ENCODE measurements at places on chromosomes 1 and 21.

DNA sequence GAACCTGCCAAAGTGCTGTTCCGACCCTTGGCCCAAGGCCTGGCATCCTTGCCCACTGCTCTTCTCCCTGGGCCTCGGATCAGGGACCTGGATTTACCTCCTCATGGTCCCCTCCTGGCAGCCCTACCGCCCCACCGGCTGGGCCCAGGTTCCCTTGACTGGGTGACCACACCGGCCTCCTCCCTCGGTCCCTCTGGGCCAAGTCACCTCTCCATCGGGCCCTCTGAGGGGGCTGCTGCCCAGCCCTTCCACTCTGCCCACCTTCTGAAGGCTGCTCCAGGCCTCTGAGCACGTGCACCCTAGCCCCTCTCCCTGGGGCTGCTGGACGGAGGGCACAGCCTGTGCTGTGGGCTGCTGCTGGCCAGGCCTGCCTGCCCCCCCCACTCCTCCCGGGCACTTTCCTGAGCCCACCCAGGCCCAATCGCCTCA is 9.3 kb upstream of the MMEL1 start:
- no peak for DNase-seq

GRCh38 chr21:42216726-42217572 is 2.0 kb upstream of the ABCG1 start:
- DNase-seq, result no peak

DNA sequence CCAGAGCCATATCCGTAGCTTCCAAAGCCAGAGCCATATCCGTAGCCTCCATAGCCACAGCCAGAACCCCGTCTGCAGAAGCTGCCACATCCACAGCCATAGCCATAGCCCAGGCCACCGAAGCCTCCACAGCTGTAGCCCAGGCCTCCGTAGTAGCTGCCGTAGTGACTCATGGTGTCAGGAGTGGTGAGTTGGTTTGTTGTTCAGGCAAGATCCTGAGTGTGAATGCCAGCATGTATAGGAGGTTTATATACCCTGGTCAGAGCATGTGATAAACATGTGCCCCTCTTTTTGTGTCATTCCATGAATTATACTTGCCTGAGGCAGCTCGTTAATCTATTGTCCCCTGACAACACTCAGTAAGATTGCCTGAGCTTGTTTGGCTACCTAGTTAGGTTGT is at the start of gene KRTAP19-1:
TSS of gene KRTAP19-1 (minus strand) at position 223 of the 400 bp plus-strand sequence. CDS start at position 173, 50 bp downstream.
- no peak for DNase-seq

DNA sequence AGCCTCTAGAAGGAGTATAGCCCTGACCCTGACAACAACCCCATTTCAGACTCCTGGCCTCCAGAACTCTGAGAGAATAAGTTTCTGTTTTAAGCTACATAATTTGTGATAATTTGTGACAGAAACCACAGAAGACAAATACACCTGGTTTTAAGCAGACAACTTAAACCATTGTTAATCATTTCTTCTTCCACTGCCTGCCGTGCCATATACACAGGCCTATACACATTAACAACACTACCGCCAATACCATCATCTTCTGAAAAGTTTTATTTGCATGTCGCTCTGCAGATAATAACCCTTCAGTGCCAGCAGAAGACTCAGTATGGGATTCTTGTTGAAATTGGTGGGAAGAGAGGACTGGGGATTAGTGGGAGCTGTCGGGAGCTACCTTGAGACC is 39.9 kb upstream of the KRTAP19-8 start:
- DNase-seq, result no peak

DNA sequence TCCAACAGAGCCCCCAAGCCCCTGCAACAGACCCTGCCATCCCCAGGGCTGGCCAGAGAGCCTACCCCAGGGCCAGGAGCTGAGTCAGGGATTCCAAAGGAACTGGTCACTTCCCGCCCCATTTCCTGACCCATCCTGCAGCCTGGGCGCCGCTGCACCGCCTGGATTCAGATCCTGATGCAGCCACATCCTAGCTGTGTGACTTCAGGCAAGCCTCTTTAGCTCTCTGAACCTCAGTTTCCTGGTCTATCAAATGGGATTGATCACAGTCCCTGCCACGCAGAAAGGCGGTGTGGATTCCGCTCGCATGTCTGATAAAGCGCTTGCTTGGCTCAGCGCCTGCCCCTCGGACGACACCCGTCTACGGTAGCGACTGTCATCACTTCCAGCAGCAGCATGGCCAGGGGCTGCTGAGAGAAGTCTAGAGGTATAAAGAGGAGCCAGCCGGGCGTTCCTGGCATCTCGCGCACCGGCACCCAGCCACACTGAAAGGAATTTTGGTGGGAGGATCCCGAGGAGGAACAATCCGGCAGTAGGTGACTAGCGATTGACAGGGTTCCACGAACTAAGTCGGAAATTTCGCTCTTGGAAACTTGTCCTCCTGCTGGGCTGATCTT is 10.1 kb downstream of the EPHA2 start:
- no peak for DNase-seq

GRCh38 chr21:28482657-28483056 is 510.0 kb downstream of the LTN1 start:
- DNase-seq, result no peak

GRCh38 chr21:35853321-35854239 is 206.7 kb downstream of the SETD4 start:
- DNase-seq, result no peak

GRCh38 chr1:30012455-30013440 is 710.6 kb downstream of the MATN1 start:
- DNase-seq, result peak; percentile 3

GRCh38 chr1:14519976-14520375 is 78.5 kb upstream of the KAZN start:
- no peak for DNase-seq

DNA sequence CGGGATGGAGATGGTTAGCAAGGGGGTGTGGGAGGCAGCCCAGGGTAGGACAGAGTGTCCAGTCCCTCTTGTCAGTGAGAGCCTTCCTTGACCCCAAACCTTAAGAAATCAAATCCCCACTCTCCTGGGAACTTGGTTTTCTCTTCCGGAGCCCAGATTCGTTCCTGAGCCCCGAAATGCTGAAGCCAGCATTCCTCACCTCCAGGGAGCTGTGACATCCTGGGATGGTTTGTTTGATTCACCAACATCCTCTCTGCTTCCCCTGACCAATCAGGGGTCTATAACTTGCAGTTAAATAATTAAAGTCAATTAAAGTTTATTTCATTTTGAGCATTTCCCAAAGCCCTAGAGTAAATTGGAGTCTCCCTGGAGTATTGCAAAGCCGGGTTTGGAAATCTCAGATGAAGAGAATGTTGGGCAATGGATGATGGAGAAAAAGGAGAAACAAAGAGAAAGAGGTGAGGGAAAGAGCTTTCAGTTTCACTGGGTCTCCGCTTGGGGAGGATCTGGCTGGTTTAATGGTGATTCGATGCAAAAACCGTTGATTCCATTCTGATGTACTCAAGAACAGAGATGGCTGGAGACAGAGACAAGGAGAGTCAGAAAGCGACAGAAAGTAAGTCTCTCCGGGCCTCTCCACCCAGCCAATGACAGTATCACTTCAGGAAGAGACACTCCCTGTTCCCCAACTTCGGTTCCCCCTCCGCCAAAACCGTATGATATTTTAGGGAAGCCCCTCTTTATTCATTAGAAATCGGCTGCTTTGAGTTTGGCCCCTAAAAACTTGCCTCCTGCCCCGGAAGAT is 12.8 kb upstream of the ALX3 start:
- DNase-seq, result peak; percentile 22

- no peak for DNase-seq
Measured at GRCh38 chr1:53091841-53092645, 30.0 kb downstream of the PODN start.

Measured in activated CD4-positive, alpha-beta T cell treated with anti-CD3 and anti-CD28 coated beads, Interleukin-10, Interleukin-2, amounts not matched to agents 100 ng/mL and 50 ng/mL, durations not matched to agents 16 hours and 8 hours (primary cell).